Activated CD8-positive, alpha-beta T cell treated with anti-CD3 and anti-CD28 coated beads for 36 hours (primary cell): ENCODE measurements at places on chromosomes 12 and 14. TPM values are rescaled to one million over a fixed set of nuclear protein-coding genes. Genes with fewer than 3 reads are reported as not detected.

GRCh38 chr12:108594-108993, 42.0 kb downstream of the IQSEC3 start:
- DNase-seq = no peak

DNA sequence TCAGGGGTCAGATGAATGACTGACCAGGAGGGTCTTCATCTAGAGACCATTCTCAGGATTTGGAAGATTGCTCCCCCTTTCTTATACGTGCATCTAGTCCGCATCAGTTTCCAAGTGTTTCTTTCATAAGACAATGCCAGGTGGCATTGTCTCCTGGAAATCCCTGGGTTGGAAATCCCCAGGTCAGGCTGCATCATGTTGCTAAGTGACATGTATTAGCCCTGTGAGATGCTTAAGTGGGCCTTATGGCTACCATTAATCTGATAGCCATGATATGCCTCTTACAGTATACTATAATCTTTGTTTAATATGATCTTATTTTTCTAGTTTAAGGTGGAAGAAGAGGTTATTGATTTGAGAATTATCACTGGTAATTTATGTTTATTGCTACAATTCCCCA, 92.8 kb downstream of the DIO3 start:
- DNase-seq = no peak

- DNase-seq = peak; percentile 53
These were observed 95.2 kb upstream of the PCED1B start for GRCh38 chr12:46983959-46984841.

GRCh38 chr12:131990066-131990979, 40.6 kb downstream of the EP400 start:
- DNase-seq = no peak

CLEC14A gene
- not detected for total RNA-seq

DNA sequence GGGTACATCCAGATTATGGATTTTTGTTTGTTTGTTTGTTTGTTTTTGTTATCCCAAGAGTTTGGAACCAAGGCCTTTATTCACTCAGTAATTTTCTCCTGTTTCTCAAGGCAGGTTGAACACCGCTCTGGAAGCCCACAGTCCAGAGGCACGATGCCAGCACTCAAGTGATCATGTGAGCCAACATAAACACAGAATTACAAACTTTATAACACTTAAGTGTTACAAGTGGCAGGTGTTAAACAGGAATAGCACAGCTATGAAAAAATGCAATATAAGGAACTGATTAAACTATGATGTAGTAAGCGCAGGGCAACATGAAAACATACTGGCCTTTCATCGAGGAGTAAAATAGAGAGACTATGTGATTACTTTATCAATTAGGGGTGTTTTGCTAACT, 1885.8 kb upstream of the SEL1L start:
- no peak for DNase-seq

DNA sequence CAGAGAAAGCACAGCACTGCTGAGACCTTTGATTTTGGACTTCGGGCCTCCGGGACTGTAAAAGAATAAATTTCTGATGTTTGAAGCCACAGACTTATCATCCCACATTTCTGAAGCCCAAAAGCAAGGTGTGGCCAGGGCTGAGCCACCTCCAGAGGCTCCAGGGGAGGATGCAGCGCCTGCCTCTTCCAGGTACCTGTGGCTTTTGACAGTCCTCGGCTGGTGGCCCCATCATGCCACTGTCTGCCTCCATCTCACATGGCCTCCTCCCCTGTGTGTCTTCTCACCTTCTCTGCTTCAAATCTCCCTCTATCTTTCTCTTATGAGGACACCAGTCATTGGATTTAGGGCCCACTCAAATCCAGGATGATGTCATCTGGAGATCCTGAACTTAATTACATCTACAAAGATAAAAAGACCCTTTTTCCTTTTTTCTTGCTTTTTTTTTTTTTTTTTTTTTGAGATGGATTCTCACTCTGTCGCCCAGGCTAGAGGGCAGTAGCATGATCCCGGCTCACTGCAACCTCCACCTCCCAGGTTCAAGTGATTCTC, 15.4 kb downstream of the GSC start:
- no peak for DNase-seq

- peak; percentile 2 for DNase-seq
These were observed 48.9 kb downstream of the BDKRB1 start for GRCh38 chr14:96304956-96305355.

SAMD15 gene
- 0.56 TPM for total RNA-seq

CISTR gene
- total RNA-seq = not detected

GRCh38 chr14:95409477-95410272, 90.0 kb upstream of the CLMN start:
- no peak for DNase-seq

DNA sequence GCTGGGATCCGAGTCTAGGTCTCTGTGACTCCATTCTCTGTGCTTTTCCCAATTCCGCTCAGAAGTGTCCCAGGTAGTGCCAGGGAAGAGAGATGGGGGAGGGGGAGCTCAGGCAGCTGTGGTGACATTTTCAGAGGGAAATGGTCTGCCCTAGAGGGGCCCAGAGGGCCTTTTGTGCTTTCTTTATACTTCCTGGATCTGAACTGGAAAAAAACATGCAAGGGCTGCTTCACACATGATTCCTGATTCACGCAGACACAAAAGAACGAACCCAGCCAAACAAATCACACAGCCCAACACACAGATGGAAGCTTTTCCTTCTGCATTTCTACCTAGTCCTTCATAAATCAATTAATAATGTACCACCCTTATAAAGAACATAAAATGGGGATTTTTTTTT, 26.5 kb downstream of the GPR68 start:
- DNase-seq = no peak

DNA sequence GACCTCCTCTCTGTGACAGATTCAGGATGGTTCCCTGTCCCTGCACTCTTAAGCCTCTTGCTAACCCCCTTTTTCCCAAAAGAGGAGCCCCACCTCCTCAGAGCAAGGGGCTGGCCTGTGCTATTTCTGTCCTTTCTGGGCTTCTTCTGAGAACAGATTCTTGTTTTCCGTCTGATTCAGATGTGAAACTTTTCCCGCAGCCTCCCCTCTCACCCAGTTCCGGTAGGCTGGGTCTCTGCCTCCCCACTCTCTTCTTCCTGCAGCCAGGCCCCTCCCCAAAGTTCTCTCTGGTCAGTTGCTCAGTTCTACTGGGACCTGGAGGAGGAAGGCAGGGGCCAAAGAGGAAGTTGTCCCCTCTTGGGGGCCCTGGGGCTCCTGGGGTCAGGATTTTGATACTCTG, 11.8 kb downstream of the PDE1B start:
- peak; percentile 10 for DNase-seq

DNA sequence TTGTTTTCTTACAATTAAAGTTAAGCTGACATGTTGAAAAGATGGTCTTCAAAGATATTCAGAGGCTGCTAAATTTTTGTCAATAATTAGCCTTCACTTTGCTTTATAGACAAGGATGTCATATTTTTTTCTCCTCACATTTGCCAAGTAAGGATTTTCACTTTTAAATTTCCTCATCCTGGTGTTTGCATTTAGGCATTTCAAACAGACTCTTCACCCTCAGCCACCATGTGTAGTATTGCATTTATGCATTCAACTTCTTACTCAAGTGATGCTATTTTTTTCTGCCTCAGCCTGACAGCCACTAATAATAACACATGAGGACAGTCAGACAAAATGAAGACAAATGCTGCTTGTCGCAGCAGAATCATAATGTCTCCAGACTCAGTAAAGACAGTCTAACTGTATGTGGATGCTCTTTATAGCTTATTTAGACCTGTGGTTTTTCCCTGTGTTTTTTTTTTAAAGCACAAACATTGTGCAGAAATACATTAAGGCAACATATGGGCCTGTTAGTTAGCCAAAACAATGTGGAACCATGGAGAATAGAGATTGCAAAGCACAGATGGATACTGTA, 481.5 kb downstream of the NPAS3 start:
- no peak for DNase-seq

DNA sequence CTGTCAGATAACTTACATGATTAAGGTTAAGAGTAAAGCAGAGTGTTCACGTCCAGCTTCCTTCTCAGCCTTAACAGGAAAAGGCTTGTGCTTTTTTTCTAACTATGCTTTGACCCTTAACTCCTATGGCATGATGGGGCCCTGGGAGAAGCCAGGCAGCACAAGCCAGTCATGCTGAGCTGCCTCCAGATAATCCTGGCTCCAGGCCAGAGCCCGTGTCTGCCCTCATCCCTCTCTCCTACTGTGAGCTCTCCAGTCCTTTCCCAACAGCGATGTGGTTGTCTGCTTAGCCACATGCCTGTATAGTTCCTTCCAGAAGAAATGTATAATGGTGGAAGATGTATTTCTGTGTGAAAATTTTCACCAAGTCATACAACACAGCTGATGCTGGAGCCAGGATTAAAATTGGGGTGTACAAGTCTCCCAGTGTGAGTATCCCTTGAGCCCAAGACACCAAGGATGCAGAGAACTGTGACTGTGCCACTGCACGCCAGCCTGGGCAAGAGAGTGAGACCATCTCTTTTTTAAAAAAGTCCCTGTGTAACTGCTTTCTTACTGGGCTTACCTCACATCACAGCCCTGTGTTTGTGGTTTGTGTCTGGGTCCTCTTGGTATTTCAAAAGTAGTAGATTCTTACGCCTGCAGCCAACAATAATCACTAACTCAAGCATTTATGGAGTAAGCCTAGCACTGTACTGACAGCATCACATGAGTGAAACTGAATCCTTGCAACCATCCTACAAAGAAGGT, 7.9 kb upstream of the ITFG2 start:
- DNase-seq = no peak

DNA sequence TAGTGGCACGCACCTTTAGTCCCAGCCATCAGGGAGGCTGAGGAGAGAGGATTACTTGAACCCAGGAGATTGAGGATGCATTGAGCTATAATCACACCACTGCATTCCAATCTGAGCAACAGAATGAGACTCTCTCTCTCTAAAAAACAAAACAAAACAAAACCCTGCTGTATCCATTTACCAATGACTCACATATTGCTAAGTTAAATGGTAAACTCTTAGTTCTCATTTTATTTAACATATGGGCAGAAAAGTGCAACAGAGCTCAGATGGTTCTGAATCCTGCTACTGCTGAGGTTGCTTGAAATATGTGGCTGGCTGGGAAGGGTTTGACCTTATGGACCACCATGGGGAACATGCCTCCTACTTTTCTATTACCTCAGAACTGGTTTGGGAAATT, 33.7 kb upstream of the CCNT1 start:
- no peak for DNase-seq

- peak; percentile 93 for DNase-seq
These were observed 1.5 kb downstream of the LAG3 start for GRCh38 chr12:6773590-6774351.

NYNRIN gene
- 0.05 TPM for total RNA-seq

GALNT8 gene
- total RNA-seq = 0.38 TPM

PELI2 gene
- total RNA-seq = 2.7 TPM

CELA1 gene
- 0.29 TPM for total RNA-seq

DNA sequence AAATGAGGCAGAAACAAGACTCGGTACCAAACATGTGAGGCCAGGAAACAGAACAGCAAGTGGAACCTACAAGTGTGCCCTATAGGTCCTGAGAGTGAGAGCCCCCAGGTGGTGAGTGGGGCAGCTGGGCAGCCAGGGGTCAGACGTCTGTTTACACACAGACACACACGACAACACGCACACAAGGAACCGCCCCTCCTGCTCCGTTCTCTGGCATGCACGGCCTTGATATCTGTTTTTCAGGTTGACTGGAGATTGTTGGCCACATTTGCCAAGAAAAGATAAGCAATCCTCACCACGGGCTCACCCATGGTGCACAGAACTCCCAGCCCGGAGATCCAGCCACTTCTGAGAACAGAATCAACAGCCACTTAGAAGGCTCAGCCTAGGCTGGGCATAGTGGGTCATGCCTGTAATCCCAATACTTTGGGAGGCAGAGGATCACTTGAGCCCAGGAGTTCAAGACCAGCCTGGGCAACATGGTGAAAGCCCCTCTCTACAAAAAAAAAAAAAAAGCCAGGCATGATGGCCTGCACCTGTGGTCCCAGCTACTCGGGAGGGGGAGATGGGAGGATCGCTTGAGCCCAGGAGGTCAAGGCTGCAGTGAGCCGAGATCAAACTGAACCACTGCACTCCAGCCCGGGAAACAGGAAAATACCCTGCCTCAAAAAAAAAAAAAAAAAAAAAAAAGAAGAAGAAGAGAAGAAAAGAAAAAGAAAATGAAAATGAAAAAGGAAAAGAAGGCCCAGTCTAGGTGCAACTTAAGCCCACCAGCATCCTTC, 19.4 kb upstream of the EIF5 start:
- DNase-seq = no peak

GPRC5A gene
- not detected for total RNA-seq

KCNMB4 gene
- 1.3 TPM for total RNA-seq

IFT43 gene
- 7.6 TPM for total RNA-seq

DNA sequence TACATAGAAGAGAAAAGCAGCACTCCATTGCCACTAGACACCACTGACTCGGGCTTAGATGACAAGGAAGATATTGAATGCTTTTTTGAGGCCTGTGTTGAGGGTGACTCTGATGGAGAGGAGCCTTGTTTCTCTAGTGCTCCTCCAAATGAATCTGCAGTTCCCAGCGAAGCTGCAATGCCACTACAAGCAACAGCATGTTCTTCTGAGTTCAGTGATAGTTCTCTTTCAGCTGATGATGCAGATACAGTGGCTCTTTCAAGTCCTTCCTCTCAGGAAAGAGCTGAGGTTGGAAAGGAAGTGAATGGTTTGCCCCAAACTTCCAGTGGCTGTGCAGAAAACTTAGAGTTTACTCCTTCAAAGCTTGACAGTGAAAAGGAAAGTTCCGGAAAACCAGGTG, 114.5 kb upstream of the NPAS3 start:
- DNase-seq = no peak

GRCh38 chr12:20508359-20508758, 140.0 kb downstream of the PDE3A start:
- no peak for DNase-seq

DNA sequence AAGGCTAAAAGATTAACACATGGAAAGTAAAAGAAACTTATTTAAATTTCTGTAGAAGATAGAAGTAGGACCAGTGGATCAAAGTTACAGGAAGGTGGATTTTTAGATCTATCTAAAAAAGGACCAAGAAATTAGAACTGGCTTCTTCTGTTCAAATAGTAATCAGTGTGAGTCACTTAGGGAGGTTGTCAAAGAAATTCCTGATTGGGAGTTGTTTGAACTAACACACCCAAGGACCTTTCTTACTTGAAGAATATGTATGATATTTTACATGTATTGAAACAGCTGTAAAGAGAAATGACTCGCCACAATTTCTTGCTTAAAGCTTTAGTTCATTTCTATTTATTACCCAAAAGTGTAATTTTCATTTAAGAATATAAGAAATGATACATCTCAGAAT, 256.9 kb downstream of the RAD51B start:
- DNase-seq = no peak
